ENCODE measurements at places on chromosomes 6 and 20.

- peak; percentile 38 for DNase-seq
Measured at GRCh38 chr6:150599199-150600009, at the start of gene PLEKHG1. Gene PLEKHG1, plus strand, starts transcription at chr6:150599885. Its CDS starts 133,797 bp downstream, at chr6:150733682.

DNA sequence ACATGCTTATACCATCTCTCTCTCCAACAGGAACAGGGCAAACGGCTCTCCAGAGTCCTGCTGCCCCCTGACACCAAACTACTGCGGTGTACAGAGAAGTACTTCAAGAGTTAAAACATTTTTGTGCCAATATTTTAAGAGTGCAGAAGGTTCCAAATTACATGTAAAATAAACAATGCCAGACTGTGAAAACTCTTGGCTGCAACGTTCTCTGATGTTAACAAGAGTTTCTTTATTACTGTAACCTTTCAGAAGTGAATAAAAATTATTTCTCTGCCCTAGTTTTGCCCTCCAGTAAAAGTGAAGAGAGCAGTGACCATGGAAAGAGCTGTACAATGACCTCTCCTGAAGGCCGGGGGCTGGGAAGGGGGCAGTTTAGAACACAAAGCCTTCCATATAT, 41.4 kb upstream of the FAM83C start:
- DNase-seq, result no peak

- no peak for DNase-seq
Measured at GRCh38 chr6:121533321-121533841, 97.9 kb downstream of the GJA1 start.

- DNase-seq, result no peak
Measured at GRCh38 chr20:13059398-13060136, 50.8 kb downstream of the SPTLC3 start.

GRCh38 chr20:61933481-61933950, 132.2 kb downstream of the TAF4 start:
- no peak for DNase-seq

GRCh38 chr6:84358581-84358980, 131.1 kb upstream of the CEP162 start:
- no peak for DNase-seq

DNA sequence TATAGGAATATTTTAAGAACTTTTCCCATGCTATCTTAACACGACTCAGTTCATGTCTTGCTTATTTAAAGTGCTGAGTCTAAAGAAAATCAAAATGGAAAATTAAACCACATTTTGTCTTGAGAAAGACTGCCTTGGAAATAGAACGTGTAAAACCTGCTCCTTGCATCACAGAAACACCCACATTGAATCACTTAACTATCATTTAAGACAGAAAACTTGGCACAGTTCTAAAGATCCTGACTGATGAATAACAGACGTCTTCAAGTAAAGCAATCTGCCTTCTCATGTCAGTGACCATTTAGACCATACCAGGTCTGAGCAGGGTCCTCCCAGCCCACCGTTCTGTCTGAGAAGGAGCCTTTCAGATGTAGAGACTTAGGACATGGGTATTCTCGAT, 7.4 kb downstream of the PERP start:
- no peak for DNase-seq

DNA sequence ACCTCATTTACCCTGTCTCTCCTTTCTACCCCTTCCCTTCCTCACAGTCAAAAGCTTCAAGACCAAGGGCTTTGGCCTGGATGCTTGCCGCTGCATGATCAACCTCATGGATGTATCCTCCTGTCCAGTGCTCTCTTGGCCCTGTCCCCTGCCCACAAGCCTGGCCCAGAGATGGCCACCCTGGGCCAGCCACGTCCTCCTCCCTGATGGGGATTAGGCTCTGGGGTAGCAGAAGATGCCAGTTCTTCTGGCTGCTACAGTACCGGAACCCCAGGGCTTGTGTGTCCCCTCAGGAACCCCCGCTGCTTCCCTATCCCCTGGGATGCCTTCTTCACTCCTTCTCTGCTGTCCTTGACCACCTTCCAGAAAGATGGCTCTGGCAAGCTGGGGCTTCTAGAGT, 22.3 kb downstream of the CAPN11 start:
- DNase-seq, result no peak

DNA sequence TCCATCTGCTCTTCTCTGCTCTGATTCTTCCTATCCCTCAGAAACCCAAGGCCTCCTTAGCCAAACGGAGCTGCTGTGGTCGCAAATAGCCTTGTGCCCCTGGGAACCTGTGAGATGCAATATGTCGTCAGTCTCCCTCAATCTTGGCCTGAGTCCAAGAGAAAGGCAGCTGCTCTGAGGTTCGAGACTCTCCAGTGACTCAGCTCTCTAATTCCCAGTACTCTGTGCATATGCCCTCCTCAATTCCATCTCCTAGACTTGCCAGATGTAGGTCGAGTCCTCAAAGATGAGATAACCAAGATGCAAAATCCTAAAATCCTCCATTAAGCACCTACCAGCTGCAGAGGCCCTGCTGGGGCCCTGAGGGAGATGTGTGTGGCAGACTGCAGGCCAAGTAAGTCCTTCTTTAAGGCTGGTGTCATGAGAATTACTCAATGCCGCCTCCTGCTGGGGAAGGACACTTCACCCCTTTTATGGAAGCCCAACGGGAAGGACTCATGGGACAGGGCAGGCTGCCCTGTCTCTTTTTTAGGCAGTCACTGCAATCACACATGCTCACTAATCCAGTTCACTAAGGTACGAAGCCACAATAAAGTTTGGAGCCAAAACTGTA, 28.5 kb downstream of the C6orf15 start:
- peak; percentile 29 for DNase-seq

DNA sequence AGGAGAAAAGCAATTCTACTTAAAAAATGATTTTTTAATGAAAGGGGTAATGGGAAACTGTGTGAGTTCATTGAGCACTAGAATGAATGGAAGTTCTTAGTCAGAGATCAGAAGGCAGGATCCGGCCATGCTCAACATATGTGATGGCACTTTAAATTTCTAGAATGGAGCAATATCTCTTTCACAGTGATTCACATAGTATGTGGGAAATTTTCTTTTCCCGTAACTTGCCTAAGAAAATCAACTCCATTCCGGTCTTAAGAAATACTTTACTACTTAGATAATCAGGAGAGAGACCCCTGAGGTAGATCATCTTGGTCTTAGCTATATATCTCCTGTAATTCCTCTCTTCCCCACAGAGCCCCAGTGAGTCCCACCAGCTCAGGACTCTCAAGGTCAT, 131.8 kb downstream of the SCML4 start:
- DNase-seq, result no peak

DNA sequence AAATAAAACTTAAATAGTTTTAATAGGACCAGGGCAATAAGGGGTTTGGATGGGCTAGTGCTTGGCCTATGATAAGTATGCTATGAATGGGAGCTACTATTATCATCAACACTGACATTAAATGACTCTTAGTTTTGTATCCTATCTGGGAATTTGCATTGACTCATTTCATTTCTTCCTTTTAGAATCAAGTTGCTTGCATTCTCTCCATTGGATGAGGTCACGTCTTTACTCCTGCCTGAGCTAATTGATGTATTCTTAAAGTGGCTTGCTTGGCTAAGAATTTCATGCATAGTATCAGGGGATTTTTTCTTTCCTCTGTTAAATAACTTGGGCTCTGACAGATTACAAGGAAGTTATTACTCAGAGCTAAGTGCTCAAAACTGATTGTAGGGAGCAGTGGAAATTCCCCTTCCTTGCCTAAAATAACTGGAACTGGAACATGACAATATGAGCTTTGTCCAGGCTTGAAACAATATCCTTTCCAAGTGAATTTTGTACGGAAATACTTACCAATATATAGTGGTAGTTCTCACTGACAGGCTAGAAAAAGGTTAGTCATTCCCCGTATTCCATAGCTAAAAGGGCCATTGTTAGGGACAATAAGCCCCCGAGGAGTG, 169.9 kb downstream of the BCAS1 start:
- DNase-seq, result no peak

GRCh38 chr6:5271926-5272325, 10.6 kb downstream of the FARS2 start:
- no peak for DNase-seq

DNA sequence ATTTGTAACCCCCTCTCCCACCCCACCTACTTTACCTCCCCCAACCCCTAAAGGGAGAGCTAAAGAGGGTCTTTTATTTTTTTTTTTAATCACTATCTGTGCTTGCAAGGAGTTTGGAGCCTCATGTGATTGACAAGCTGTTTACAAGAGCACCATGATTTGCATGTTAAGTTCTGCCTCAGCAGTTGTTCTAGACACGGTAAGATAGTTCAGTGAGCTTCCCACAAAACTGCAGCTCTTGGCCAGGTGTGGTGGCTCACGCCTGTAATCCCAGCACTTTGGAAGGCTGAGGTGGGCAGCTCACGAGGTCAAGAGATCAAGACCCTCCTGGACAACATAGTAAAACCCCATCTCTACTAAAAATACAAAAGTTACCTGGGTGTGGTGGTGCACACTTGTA, 5.0 kb upstream of the PXDC1 start:
- DNase-seq, result no peak

DNA sequence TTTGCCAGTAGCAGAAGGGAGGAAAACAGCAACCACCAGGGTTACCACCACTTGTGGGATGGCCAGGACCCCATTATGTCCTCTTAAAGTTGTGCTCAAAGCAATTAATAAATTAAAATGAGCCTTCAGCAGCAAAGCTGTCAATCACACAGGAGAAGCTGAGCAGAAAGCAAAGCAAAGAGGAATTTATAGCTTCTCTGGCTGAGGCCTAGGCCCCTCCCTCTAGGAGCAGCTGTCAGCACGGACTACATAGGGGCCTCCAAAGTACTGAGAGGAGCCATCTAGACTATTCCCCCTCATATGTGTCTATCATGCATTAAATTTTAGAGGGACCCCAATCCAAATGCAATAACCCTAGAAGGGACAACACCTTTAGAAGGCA, 6.4 kb downstream of the CCND3 start:
- DNase-seq, result no peak

GRCh38 chr20:1209447-1210387, 6.5 kb downstream of the C20orf202 start:
- no peak for DNase-seq

GRCh38 chr6:148757944-148758480, 11.2 kb downstream of the UST start:
- no peak for DNase-seq

GRCh38 chr6:89794324-89794723, 25.3 kb downstream of the MDN1 start:
- DNase-seq, result no peak

- no peak for DNase-seq
Measured at GRCh38 chr6:117280922-117281321, 15.6 kb downstream of the VGLL2 start.

DNA sequence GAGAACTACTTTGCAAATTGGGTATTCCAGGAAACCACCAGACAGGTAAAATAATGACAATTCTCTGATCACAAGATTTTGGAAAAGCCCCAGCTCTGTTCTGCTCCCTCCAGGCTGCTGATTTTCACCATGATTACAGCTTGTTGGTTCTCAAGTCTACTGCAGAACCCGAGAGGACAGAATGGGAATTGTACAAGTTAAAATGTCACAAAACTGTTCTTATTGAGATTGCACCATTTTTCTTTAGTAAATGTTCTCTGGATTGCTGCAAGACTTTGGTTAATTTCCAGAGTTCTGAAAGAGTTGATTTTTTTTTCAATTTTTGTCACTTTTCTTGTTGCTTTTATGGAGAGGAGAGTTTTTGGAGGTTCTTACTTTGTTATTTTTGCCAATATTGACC, 27.1 kb upstream of the HLA-DOA start:
- no peak for DNase-seq

DNA sequence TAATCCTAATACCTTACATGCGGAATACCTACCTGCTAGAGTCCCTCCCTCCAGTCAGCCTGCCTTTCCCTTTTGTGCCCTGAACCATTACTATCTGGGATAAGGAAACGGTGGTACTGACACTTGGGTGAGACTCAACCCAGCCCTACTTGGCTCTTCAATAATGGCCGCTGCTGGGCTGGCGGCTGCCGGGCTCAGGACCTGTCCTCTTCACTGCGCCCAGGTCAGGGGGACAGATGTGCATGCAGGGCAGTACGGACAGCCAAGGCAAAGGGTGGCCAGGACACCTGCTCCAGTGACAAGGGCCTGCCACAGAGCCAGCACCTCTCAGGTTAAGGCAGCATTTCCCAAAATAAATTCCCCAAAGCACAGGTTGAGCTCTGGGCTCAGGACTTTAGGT, 29.9 kb downstream of the UBE2V1 start:
- DNase-seq, result no peak

- DNase-seq, result no peak
Measured at GRCh38 chr6:111278731-111279130, 191.4 kb downstream of the SLC16A10 start.

GRCh38 chr20:44979090-44979621, 12.8 kb downstream of the STK4 start:
- DNase-seq, result peak; percentile 51

- DNase-seq, result no peak
Measured at GRCh38 chr6:30819297-30819917, 64.9 kb upstream of the DDR1 start.

DNA sequence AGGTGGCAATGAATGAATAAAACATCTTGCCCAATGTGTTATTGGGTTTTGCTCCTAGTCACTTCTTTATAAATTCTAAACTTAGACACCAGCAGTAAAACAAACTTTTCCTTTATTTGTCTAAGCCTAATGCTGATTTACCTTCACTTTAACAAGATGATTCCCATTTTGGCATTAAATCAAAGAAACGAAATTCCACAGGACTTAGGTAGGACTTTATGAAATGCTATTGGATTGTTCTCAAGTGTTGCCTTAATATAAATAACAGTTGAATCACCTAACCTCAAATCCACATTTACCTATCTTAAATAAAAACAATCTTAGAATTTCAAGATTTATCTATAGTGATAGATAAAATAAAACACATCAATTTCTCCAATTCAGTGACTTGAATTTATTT, 831.8 kb downstream of the EPHA7 start:
- DNase-seq, result no peak

DNA sequence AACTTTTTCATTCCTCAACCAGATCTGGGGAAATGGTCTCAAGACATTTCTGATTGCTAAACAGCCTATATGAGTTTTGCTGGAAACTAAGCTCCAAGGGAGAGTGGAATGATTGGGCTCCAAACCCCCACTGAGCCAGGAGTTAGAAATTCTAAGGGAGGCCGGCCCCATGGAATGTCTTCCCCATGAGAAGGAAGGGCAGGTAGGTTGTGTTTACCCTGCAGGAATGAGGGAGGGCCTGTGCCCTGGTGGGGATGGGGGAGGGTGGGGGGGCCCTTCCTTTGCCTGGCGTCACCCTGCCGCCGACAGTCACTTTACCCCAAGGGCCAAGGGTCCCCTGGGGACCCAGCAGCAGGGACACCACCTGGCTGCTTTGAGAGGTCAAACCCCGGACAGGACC, 298.9 kb downstream of the TFAP2C start:
- no peak for DNase-seq

GRCh38 chr20:63505723-63506122, 6.8 kb upstream of the EEF1A2 start:
- DNase-seq, result no peak

DNA sequence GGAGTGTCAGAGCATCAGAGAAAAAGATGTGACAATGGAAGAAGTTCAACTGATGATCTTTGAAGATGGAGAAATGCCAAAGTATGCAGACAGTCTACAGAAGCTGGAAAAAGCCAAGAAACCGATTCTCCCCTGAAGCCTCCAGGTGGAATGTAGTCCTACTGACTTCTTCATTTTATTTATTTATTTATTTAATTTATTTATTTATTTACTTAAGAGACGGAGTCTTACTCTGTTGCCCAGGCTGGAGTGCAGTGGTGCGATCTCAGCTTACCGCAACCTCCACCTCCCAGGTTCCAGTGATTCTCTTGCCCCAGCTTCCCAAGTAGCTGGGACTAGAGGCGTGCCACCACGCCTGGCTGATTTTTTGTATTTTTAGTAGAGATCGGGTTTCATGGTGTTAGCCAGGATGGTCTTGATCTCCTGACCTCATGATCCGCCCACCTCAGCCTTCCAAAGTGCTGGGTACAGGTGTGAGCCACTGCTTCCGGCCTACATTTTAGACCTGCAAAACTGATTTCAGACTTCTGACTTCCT, 2.2 kb upstream of the RPF2 start:
- no peak for DNase-seq
